SW 1271 (cell line): ENCODE measurements at places on chromosomes 13 and 19.

GRCh38 chr19:58372311-58373133, 8.3 kb downstream of the ZNF837 start:
- no peak for DNase-seq

DNA sequence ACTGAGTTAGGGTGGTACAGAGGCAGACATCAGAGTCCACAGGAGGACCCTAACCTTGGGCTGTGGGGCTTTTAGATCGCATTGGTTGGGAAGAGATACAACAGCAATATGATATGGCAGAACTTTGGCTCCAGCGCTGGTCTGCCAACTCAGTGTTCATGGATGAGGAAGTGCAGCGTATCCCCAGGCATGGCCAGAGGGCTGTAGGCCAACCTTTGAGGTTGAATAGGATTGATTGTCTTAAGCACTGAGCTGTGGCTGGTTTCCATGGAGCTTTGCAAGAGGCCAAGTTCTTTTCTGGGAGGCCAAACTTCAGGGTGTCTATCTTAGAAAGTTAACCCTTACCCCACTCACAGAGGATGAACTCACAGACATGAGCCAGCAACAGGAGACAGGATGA, 144.1 kb upstream of the TMTC4 start:
- no peak for DNase-seq

GRCh38 chr19:28941833-28942232, 271.1 kb downstream of the UQCRFS1 start:
- no peak for DNase-seq

- no peak for DNase-seq
Observed at GRCh38 chr13:31663880-31664585, 75.3 kb upstream of the RXFP2 start.

DNA sequence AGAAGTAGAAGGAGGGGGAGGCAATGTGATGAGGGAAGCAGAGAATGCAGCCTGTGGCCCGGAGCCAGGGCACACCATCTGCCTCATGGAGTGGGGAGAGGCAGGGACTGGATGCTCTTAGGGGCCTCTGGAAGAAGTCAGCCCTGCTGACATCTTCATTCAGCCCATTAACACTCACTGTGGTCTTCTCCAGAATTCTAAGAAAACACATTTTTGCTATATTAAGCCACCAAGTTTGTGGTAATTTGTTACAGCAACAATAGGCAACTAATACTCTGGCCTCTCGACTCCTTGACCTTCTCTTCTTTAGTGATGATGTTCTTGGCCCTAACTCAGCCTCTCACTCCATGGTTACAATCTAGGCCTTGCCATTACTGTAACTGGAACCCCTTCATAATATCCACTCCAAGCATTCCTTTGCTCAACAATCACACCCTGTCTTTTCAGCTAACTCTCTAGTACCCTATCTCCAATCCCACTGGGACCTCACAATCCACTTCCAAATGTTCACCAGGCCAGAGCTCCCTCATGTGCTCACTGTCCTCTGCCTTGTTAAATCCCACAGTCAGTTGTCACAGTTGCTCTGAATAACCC, 98.5 kb downstream of the MIPEP start:
- DNase-seq: no peak

DNA sequence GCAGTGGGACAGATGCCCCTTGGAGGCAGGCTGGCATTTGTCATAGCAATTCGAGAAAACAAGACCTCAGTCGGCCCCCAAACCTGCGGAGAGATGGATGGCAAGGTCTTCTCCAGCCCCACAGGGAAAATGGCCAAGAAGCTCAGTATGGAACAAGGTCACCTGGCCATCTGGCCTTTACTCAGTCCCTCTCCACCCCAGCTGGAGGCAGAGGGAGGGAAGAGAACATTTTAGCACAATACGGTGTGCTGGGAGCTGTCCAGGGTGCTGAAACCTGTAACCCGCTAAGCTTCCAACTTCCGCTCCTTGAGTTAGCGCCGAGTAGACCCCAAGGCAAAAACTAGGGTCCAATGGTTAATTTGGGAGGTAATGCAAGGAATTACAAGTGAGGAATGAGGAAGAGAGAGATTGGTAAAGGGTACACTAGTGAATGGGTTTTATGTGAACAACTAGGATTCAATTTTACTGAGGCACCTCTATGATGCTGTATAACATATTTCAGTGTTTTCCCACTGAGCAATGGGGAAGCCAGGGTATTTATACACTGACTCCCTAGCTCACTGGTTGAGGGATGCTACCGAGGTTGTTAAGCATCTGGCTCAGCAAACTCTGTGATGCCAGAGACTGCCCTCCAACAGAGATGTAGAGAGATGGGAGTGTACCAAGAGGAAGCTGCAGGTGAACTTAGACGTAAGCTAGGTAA, 64.3 kb downstream of the CACNA1A start:
- no peak for DNase-seq

GRCh38 chr13:107296804-107297203, 728.9 kb upstream of the ARGLU1 start:
- DNase-seq: no peak

GRCh38 chr13:111662451-111662850, 342.0 kb downstream of the TEX29 start:
- DNase-seq: no peak

DNA sequence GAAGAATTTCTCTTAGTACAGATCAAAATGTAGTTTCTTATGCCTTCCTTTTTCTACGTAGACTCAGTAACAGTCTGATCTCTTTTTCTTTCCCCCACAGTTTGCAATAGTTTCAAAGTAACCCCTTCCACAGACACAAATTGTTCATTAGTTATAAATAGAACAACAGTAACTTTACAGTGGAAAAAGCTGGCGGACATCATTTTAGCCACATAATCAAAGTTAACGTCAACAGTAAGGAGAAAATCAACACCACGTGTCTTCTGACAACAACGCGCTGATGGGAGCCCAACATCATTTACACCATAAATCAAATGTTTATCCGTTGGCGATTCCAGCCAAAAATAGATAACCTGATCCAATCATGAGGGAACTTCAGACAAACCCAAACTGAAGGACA, 76.8 kb downstream of the ANKRD10 start:
- no peak for DNase-seq

GRCh38 chr19:2469102-2469914, 6.6 kb upstream of the GADD45B start:
- no peak for DNase-seq

DNA sequence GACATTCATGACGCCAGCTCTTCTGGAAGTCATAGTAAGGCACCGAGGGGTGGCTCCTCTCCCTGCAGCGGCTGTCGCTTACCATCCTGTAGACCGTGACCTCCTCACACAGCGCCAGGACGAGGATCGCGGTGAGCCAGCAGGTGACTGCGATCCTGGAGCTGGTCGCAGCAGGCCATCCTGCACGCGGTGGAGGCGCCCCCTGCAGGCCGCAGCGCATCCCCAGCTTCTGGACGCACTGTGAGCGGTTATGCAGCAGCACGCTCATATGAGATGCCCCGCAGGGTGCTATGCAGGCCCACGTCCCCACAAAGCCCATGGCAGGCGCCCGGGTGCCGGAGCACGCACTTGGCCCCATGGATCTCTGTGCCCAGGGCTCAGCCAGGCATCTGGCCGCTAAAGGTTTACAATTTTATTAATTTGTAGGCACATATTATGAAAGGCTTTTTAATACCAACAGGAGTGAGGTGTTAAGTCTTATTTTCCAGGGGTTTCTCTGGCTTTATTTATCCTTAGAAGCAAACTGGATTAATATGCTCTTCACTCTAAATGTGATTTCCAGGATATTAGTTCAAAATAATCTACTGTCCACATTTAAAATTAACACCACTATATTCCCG, 35.6 kb upstream of the PSPC1 start:
- no peak for DNase-seq

DNA sequence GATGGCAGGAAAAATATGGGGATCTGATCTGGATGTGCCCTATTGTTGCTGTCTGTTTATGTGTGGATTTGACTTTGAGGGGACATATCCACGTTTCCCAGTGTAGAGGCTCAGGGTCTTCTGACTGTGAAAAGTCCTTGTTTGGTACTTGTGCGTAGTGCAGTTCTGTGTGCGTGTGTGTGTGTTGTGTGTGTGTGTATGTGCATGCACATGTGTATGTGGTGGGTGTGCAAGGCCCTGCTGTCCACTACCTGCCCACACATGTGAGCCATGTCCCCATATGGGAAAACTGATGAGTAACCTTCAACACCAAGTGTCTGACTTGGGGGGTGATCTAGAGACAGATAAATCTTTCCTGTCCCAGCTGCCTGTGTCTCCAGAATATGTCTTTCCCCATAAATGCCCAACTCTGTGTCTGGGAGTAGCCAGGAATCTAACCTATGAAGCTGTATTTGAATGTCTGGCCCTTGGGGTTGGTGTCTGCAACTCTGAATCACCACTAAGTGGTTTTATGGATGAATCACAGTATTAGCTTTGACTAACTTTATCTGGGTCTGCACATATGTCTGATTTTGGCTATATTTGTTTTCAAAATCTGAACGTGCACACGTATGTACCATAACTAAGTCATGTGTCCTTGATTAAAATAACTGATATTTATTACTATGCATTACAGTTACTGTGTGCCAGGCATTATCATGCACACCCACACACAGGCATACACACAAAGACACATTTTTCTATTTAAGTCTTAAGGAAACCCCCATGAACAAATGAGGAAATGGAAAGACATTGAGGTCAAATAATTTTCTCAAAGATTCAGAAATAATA, 17.4 kb downstream of the KLK2 start:
- no peak for DNase-seq

GRCh38 chr19:34171539-34171876, 796 bp upstream of the LSM14A start:
- no peak for DNase-seq

- DNase-seq: no peak
Observed at GRCh38 chr13:51826606-51827005, 18.4 kb downstream of the TMEM272 start.

DNA sequence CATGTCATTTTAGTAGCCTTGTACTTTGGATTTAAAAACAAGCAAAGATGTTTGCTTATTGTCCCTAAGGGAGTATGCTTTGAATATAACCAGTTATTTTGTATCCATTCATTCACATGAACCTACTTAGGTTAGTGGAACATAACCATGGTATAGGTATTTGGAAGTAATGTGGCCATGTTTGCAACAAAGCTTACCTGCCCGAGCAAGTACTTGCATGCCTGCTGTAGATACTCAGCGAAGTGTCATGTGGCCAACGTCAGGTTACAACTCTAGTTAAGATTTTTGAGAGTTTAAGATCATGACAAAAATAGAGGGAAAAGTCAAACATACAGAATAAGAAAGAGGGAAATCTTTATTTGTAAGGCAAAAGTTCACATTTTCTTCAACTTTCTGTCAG, 57.2 kb downstream of the COG6 start:
- DNase-seq: no peak

GRCh38 chr19:50458396-50459066, 17.8 kb upstream of the EMC10 start:
- no peak for DNase-seq

DNA sequence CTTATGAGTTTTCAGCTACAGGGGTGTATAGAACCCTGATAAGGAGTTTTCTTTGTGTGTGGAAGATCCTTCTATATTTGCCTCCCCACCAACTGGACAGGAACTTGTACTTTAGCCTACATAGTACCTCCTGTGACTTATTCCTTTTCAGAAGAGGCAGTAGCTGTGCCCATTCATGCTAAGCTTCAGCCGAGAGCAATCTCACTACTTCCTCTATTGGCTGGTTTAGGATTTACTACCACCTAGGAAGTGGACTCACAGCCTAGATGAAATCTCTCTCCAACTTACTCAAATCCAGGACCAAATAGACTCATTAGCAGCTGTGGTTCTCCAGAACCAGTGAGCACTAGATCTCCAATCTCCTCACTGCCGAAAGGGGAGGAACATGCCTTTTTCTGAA, 2.3 kb upstream of the REX1BD start:
- no peak for DNase-seq

DNA sequence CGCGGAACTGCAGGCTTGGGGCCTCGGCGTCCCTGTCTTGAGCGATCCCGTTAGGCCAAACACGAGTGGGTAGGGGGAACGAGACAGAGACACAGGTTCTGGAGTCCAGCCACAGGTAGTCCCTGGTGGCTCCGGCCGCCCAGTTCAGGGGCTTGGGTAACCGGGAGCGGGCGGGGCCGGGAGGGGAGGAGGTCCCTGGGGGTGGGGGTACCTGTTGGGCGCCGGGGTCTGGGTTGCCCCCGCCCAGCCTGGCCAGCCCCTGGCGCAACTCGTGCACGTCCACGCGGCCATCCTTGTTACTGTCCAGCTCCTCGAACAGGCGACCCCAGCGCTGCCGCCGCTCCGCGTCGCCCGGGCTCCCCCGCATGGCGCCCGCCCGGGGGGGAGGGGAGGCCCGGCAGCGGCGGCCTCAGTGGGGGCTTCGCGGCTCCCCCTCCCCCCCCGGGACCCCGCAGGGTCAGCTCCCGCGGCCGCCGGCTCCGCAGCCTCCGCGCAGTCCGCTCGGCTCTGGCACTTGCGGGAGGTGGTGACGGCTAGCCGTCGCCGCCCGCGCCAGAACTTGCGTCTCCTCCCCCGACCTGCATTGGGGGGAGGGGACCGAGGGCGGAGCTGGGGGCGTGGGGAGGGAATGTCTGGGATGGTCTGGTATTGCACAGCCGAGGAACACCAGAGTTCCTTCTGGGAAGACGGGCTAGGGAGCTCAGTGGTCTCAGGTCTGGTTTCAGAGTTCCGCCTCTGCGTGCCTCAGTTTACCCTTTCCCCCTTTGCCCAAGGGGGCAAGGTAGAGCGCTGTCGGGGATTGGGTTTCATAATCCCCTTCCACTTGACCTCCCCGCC, at the start of gene SLC25A23:
SLC25A23 (minus strand) TSS at position 531 of the 837 bp plus-strand sequence; CDS start at position 367, 164 bp downstream.
- no peak for DNase-seq

DNA sequence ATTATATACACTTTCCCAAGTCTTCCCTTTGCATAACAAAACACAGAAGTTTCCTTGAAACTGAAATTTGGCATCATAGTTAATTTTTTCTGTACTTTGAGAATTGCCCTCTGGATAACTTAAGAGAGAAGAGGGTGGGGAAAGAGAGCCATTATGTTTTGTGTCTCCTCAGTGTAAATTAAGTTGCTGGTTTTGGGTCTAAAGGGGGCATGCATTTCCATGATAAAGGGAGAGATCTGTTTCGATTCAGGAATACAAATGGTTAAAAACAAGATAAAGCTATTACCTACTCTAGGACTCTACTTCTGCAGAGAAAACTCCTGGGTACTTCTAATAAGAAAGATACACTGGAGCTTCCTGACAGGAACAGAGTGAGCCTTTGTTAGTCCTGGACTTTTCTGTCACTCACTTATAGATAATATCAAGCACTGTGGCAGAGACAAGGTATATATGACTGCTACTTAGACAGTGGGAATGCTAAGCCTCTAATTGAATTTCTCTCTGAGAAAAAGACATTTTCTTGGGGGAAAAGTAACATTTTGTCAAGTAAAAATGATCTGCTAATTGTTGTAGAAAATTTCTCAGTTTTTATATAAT, 142.8 kb upstream of the PCDH9 start:
- no peak for DNase-seq

- peak; percentile 49 for DNase-seq
Observed at GRCh38 chr19:11378319-11379189, 4.1 kb downstream of the SWSAP1 start.
